ENCODE measurements at places on chromosomes 3 and 15.

DNA sequence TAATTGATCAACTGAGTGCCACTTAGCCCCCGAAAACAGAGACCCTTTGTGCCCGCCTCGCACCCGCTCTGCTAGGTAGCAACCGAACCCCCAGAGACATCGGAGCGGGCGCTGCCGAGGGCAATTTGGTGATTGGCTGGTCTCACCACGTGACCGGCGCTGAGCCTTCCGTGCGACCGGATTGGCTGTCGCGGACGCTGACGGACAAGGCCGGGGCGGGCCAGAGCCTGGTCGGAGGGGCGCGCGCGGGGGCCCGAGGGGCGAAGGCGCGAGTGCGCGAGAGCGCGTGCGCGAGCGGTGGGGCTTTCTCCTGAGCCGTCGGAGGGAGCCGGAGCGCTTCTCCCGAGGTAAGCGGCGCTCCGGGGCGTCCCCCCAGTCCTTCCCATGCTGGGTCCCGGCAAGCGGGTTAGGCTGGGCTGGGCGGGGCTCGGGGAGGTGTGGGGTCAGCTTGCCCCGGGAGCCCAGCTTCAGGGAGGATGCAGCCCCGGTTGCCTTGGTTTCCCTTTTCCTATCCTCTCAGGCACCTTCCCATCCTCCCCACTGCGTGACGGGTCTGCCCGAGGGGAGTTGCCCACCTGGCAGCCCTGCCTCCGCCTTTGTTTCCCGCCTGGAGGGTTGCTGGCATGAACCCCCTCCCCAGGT is at the start of gene TMEM108:
Gene TMEM108 (plus strand): TSS at position 303 of the 642 bp plus-strand sequence.
- DNase-seq, result peak; percentile 73

DNA sequence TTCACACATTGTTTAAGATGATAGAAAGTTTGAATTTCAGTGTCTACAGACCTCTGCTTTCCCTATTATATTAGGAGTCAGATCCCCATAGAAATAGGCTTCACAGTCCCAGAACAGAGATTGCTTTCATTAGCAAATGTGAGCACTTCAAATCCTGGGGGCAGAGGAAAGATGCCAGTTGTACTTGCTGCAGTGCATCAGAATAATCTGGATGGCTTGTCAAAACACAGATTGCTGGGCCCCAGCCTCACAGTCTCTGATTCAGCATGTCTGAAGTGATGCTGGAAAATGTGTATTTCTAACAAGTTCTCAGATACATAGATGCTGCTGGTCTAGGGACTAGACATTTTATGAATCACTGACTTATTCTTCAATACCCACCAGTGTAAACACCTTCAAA is 375.2 kb downstream of the FGF12 start:
- no peak for DNase-seq

DNA sequence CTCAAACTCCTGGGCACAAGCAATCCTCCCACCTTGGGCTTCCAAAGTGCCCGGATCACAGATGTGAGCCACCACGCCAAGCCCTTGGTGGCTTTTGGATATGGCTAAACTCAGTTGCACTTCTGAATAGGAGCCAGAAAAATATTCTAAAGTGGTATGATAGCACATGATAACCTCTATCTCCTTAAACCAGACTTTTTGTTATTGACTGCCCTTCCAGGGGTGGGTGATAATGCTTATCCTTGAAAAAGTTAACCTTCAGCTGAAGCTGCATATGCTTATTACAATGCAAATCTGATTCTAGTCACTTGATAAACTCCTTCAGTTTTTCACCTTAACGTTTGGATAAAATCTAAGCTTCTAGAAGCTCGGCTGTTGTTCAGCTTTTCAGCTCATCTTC is 6.3 kb downstream of the CCNB2 start:
- no peak for DNase-seq

- no peak for DNase-seq
Measured at GRCh38 chr3:65532215-65532614, 506.5 kb downstream of the MAGI1 start.

GRCh38 chr3:52385157-52385556 is 59.7 kb downstream of the SEMA3G start:
- DNase-seq, result peak; percentile 37

GRCh38 chr3:68743521-68743920 is 188.8 kb downstream of the TAFA4 start:
- DNase-seq, result no peak

DNA sequence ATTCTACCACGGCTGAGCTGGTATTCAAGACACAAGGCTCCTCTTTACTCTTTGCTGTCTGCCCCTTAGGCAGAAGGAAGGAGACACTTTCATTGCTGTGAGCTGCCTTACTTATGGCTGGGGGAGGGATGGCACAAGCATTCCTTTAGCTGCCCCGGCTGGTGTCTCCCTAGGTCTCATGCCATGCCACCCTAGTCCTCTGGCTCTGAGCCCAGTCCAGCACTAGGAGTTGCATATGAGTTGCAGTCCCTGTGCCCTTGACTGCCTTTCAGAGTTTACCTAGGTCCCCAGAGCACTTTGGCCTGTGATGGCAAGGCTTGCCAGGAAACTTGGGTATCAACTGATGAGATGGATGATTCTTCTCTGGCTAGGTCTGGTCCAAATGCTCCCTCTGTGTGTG is 296.4 kb downstream of the RBMS3 start:
- DNase-seq, result no peak

GRCh38 chr3:149245738-149246451 is 24.3 kb upstream of the CP start:
- no peak for DNase-seq

GRCh38 chr3:105938101-105938500 is 69.3 kb upstream of the CBLB start:
- DNase-seq, result no peak

Data from hematopoietic multipotent progenitor cell (in vitro differentiated cells).